ENCODE measurements at places on chromosomes 4 and X. TPM values are rescaled to one million over a fixed set of nuclear protein-coding genes. Genes with fewer than 3 reads are reported as not detected.

Gene IGSF1
- not detected for total RNA-seq

Gene ADH7
- total RNA-seq, result not detected

Gene RAI2
- 0.14 TPM for total RNA-seq

Gene CRMP1
- total RNA-seq, result under 0.01 TPM

Gene MAGEA2B
- total RNA-seq, result not detected

Gene RNF212
- 0.28 TPM for total RNA-seq

Gene MID1IP1
- total RNA-seq, result 51.8 TPM

Gene RS1
- not detected for total RNA-seq

Gene AMER1
- 1.00 TPM for total RNA-seq

Gene TMSB15A
- 0.85 TPM for total RNA-seq

Gene SHROOM3
- total RNA-seq, result 1.6 TPM

Gene ACOX3
- 27.7 TPM for total RNA-seq

Gene PSAPL1
- total RNA-seq, result not detected

Gene BMP3
- total RNA-seq, result under 0.01 TPM

Gene ALAS2
- not detected for total RNA-seq

Gene ATOH1
- not detected for total RNA-seq

Gene C4orf50
- not detected for total RNA-seq

Gene NLRP2B
- under 0.01 TPM for total RNA-seq

Gene OPN1MW
- total RNA-seq, result not detected

Gene GLOD5
- total RNA-seq, result not detected

Gene NCAPG
- 2.6 TPM for total RNA-seq

Gene RBMXL3
- total RNA-seq, result not detected

Gene RCHY1
- total RNA-seq, result 30.3 TPM

Gene MUC7
- not detected for total RNA-seq

Gene RAB9B
- total RNA-seq, result 1.2 TPM

Gene NXF3
- not detected for total RNA-seq

Gene ADH1B
- total RNA-seq, result 81.4 TPM

Gene MAGEA4
- total RNA-seq, result not detected

Gene PDLIM3
- total RNA-seq, result 15.8 TPM

Gene CT45A9
- not detected for total RNA-seq

Gene DGKK
- not detected for total RNA-seq

Gene NLGN4X
- 0.55 TPM for total RNA-seq

Gene IQSEC2
- 5.1 TPM for total RNA-seq

Gene FREM3
- total RNA-seq, result under 0.01 TPM

Measured in smooth muscle cell of bladder (primary cell).